ENCODE measurements at places on chromosomes 4 and X. TPM values are rescaled to one million over a fixed set of nuclear protein-coding genes. Genes with fewer than 3 reads are reported as not detected.

The MSL3 gene
- 22.2 TPM for total RNA-seq

The WDR17 gene
- total RNA-seq: 7.1 TPM

GRCh38 chrX:23317799-23318724 is 16.6 kb upstream of the PTCHD1 start:
- no peak for DNase-seq

- DNase-seq: no peak
These were observed at the start of gene G6PD for GRCh38 chrX:154546354-154547244. Gene G6PD (minus strand): TSS chrX:154546846. CDS start chrX:154546155, 691 bp downstream.

The ADH1A gene
- total RNA-seq: not detected

DNA sequence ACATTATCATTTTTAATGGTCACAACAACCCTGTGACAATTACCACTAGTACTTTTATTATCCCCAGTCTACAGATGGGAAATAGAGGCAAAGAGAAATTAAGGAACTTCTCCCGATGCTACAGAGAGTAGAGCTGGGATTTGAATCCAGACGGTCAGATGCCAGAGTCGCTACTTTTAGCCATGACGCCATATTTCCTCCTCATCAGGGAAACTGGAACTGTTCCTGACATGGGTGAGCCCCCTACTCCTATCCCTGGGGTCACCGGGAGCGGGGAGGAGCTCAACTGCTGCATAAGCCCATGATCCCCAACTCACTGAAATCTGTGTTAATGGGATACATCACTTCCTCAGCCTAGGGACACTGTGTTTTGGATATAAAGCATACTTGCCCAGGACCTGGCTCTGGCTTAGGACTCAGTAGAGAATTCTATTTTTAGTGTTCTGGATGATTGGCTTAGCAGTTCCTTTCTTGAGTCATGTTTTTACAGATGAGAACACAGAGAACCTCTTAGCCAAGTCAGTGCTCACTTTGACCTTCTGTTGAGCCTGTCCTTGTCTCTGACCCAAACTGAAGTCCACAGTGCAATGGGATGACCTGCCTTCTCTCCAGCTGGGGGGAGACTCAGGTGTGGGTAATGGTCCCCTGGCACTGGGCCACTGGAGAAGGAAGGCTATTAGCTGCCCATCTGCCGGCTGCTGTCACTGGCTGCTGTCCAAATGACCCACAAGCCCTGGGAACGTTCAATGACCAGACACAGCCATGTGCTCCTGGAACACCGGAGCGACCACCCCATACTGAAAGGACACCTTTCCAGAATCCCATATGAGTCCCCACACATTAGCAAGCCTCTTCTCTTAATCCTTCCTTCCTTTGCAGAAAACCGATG is 90.8 kb upstream of the SHISA3 start:
- no peak for DNase-seq

The SMIM31 gene
- 0.42 TPM for total RNA-seq

DNA sequence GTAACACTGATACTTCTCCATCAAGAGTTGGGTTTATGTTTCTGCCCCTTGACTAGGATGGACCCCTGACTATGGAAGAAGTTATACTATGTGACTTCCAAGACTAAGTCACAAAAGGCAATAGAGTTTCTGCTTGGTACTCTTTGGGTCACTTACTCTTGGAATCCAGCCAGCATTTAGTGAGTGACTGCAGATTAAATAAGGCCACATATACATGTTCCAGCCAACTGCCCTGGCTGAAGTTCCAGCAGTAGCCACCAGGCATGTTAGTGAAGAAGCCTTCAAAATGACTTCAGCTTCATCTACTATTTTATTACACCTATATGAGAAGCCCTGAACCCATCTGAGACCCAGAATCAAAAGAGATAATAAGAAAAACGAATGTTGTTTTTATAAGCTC is 524.0 kb downstream of the DMD start:
- no peak for DNase-seq
